ENCODE measurements at places on chromosomes 6 and 20.
A peak's percentile ranks its signal among the peaks of the same experiment; 100 is the strongest.

DNA sequence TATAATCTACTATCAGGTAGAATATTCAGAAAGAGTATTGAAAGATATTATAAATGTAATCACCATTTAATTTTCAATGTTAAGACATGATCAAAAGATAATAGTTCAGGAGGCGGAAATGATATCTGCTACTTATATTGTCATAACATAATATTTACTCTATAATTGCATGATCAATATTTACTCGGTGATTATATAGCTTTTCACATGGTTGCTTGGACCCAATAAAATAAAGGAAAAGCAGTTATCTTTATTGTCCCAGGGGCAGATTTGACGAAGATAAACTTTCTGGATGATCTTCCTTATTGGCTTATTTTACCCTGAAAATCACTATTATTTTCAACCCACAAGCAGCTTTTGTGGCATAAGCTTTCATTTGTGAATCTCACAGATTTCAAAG lies 350.4 kb downstream of the HACE1 start:
- no peak for DNase-seq

GRCh38 chr6:141607956-141608355 lies 524.8 kb upstream of the GJE1 start:
- no peak for DNase-seq

GRCh38 chr6:125951323-125951722 lies 5.2 kb upstream of the HINT3 start:
- DNase-seq = no peak

DNA sequence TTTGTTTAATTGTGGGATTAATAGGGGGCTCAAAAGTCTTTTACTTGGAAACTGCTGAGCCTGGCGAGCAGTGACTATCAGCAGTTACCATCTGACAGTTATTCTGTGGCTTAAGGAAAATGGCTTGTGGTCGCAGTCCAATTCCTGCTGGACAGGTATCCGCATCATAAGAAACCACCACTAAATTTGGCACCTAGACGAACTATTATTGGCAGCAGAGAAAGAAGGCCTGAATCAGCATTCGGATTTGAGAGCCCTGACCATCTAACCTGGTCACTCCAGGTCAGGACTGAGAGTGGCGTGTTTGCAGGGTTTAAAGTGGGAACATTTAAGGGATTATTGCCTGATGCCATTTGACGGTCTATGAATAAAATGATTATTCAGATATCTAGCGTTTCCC lies 146.4 kb downstream of the RPS12 start:
- no peak for DNase-seq

DNA sequence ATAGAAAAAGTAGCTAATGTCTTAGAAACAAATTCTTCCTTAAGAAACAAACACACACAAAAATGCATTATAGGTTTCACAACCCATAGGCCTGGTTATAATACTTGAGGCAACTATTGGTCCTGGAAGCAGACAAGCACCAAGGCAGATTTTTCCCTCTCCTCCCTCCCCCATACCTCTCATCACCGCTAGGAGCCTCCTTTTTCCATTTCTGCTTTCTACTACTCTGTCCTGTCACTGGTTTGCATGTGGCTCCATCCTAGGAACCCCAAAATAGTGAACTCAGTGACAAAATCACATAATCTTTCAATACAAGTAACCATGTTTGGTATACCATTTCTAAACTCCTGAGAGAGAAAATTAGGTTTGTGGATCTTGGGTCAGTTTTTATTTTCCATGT lies 66.1 kb downstream of the HMGCLL1 start:
- DNase-seq = no peak

- DNase-seq = no peak
Observed at GRCh38 chr6:140684776-140685550, 1310.5 kb upstream of the CITED2 start.

DNA sequence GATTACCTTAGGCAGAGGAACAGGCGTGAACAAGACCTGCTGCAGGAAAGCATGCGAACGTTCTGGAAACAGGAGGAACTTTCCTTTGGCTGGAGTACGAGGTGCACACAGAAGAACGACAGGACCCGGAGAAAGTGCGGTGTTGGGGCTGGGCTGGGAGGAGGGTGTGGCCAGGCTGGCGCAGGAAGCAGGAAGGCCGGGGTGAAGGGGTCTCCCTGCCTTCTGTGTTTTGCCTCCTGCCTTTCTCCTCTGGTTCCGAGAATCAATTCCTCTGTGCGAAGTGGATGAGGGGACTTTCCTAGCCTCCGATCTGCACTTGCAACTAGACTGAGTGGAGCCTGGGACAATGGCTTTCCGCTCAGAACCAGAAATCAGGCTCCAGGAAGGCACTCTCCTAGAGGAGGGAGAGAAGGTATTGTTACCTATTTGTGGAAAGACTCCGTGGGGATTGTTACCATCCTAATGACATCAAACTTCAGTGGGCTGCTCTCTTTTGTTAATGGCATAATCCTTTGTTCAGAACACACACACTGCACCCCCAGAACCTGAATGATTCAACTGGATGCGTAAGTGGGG lies 22.9 kb upstream of the PLEKHG1 start:
- no peak for DNase-seq

DNA sequence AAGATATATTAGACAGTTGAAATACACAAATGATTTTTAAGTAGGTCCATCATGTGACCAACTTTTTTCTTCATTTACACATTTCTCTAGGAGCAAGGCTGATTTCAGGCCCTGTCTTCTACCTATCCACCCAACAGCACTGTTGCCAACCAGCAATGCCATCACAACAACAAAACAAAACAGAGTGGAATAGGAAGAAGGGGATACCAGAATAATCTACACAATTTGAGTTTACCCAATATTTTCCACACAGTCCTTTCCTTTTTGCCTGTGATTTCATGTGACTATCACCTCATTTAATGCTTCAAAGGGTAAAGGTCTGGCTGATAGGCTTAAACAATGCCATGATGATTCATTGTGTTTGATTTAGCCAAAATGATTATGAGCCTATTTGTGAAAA lies 94.9 kb downstream of the MTFR2 start:
- DNase-seq = no peak

- no peak for DNase-seq
Observed at GRCh38 chr6:30685157-30686008, 1.1 kb downstream of the PPP1R18 start.

DNA sequence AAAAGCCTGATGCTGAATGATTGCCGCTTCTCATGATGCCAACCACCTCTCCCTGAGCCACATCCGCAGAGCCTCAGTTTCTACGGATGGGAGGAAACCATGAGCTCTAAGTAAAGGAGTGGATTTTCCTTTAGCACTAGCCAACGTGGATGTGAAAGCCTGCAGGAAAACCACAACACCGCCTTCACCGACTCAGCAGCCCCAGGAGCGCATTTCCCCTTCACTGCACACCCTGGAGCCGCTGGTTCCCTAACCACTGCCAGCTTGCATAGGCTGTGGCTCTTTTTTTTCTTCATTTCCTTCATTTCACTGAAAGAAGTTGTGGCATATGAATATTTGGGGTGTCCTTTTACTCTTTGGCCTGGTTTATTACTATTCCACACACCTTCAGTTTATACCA lies 50.5 kb upstream of the SSTR4 start:
- DNase-seq = peak; percentile 40

DNA sequence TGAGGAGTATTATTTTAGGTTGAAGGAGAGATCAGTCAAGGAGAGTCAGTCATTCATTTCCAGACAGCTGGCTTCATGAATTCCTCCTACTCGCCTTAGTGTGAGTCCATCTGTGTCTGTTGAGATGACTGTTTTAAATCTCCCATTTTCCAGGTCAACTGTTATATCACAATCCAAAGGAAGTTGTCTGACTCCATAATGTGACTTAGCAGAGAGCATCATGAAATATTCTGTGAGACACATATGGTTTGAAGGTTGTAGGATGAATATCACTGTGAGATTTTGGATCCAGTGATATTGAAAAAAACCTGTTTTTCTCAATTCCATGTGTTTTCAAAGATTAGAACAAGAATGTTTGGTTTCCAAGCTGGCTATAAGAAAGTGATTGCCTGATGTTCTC lies 530.2 kb upstream of the MAN1A1 start:
- DNase-seq = no peak

GRCh38 chr6:487956-488355 lies 96.4 kb downstream of the IRF4 start:
- DNase-seq = no peak

GRCh38 chr6:15926256-15926655 lies 202.6 kb upstream of the MYLIP start:
- DNase-seq = no peak

DNA sequence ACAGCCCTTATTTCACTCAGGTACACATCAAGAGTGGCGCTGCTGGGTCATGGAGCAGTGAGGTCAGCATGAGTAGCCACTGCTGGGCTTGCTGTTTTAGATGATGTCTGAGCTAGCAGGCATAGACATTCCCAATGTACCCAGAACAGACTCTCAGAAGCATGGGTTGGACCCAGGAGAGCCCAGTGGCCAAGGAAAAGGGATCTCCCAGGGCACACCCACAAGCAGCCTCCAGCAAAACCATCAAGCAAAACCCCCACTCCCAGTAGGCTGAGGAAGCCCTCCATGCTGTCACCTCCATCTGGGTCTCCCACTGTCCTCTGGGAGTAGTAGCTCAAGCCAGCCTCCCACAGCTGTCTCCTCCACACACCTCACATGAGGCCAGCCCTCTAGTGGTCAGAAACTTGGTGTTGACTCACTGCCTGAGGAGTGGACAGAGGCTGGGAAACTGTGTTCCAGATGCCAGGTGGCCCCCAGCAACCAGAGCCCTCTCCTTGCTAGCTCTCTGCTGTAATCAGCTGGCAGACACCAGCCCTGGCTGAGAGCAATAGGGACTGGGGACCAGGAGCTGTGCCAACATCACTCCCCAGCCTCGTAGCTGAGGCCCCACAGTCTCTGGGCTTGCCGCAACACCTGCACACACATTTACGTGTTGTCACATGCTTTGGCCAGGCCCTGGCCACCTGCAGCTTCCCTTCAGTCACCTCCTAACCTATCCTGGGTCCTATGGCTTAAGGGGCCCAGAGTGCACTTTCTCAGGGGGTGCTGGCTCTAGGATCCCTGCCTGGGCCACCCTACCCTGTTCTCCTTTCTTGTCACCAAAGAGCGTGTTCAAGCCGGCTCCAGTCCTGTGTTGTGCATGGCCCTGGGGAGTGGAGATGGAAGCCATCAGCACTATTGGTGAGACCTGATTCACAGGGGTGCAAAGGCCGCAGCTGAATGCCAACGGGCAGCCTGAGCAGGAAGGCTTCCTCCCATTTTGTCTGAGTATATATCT lies 1.9 kb upstream of the AP5S1 start:
- DNase-seq = peak; percentile 83

- DNase-seq = no peak
Observed at GRCh38 chr6:121436960-121437850, 1.8 kb downstream of the GJA1 start.

- DNase-seq = peak; percentile 12
Observed at GRCh38 chr6:137370871-137371633, 123.1 kb downstream of the OLIG3 start.

DNA sequence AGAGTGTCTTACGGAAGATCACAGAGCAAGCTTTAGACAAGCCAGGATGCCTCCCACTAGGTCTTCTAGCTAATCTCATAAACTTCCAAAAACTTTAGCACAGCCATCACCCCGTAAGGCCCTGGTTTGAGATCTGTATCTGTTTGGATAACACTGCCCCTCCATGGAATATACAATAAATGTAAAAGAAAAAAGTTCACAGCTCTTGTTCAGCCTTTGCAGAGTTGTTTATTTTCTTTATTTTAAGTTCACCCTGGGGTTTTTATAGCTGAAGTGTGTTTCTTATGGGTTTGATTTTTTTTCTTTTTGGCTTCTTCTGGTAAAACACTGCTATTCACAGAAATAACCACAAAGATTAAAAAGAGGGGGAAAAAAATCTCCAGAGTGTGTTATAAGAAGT lies 125.6 kb downstream of the EYA2 start:
- DNase-seq = no peak

DNA sequence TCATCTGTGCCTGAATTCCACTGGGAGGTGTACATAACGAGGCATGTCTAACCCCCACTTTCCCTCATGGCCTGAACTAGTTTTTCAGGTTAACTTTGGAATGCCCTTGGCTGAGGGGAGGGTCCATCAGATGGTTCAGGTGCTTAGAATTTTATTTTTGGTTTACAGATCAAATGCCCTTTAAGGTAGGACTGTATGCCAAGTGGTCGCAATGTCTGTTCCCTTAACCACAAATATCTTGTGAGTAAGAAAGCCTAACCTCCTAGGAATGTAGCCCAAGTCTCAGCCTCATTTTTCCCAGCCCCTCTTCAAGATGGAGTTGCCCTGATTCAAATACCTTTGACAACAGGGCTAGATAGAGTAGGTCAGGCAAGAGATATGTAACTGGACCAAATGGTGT lies 78.4 kb downstream of the RNASET2 start:
- DNase-seq = no peak

- DNase-seq = peak; percentile 51
Observed at GRCh38 chr20:24684421-24684871, 215.0 kb downstream of the SYNDIG1 start.

- DNase-seq = peak; percentile 76
Observed at GRCh38 chr6:108782179-108783041, 65.8 kb upstream of the ARMC2 start.

- DNase-seq = no peak
Observed at GRCh38 chr6:132236744-132237143, 164.5 kb downstream of the MOXD1 start.

- no peak for DNase-seq
Observed at GRCh38 chr20:39082622-39083398, 120.7 kb downstream of the DHX35 start.

DNA sequence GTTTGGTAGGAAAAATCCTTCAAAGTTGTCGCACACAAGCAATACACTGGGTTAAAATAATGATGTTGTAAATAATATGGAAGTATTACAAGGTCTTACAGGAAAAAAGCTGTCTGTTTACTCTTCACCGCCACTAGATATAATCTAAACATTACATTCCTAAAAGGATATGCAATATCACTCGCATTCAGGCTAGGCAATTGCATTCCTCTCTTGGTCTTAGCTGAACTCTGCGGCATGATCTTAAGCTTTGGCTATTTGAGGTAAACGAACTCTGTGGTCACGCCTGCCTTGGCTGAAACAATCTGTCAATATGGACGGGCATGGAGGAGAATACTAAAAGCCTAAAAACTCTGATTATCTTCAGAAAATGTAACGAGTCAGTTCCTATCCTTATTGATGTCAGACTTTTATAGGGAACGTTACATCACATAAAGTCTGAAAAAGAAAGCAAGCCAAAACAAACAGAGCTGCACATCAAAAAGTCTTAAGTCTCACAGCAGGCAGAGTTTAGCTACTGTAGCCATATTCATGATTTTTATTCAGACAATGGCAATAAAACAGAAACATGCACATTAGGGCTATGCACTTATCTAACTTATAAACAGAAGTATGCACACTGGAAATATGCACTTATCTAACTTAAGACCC lies 30.8 kb upstream of the FILIP1 start:
- no peak for DNase-seq

DNA sequence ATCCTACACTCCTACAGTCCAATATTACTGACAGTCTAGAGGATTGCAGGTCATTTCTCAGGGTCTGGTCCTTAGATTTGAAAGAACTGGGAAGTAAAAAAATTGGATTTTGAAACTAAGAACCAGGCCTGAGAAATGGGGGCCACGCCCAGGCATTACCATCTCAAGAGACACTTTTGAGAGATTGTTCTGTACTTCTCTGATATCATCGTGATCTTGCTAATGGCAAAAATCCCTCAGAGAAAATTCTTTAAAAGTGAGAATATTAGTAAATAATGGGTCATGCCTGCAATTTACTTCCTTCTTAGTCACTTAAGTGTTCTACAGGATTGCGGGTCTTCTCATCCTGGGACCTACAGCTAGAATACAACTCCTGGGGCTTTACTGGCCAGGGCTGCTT lies 42.0 kb upstream of the HIVEP1 start:
- no peak for DNase-seq

All from inflammatory macrophage (primary cell).